Sciatic nerve (tissue), 2 donors: ENCODE measurements at places on chromosomes 7 and 10. TPM values are rescaled to one million over a fixed set of nuclear protein-coding genes. Genes with fewer than 3 reads are reported as not detected.

The SLC26A5 gene
- 0.71 TPM for total RNA-seq

The ASZ1 gene
- not detected for total RNA-seq

GRCh38 chr7:124029396-124030188 lies 3.3 kb downstream of the TMEM229A start:
- DNase-seq = no peak

GRCh38 chr7:27767374-27767773 lies 27.4 kb downstream of the TAX1BP1 start:
- no peak for DNase-seq
